DMS 273 treated with DMSO at 0.1 percent for 48 hours (cell line): ENCODE measurements at places on chromosomes 13 and 19.

DNA sequence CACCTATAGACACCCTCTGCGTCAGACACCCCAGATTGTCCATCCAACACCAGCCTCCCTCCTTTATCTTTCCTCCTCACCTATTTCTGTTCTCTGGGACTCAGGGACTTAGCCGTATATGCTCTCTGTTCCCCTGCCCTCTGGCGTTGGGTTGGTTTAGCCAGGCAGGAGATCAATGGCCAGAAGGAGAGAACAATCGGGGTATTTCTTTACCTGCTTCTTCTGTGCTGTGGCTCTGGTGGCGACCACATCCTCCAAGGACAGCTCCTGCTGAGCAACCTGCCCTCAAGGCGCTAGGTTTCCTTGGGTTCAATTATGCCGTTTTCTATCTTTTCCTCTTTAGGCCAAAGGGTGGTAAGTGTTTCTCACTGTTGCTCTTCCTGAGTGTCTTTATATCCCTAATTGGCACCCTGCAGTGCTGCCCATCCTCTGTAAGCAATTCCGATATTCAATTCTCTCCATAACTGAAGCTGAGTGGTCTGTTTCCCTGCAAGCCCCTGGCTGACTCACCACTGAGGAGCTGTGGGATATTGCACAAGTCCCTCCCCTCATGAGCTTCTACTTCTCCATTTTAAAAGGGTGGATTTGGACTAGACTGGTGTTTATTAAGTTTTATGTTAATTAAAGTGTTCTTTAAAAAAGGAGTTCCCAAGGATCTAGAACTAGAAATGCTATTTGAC lies 63.7 kb upstream of the TMTC4 start:
- DNase-seq = no peak

DNA sequence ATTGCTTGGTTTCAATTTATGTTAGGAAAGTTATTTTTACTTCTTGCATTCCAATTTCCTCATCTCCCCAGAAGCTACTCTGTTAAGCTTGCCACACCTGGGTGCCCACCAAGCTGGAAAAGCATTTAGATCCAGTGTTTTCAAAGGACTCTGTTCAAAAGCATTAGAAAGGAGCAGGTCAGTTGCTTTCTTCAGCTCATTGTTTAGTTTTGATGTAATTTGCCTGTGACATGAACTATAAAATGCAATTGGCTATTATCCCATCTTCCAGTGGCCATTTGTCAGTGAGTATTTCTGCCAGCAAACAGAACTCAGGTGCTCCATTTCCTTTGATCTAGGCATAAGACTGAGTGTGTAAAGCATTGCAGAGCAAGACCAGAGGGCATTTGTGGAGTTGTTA lies 46.7 kb upstream of the RNF113B start:
- DNase-seq = no peak

DNA sequence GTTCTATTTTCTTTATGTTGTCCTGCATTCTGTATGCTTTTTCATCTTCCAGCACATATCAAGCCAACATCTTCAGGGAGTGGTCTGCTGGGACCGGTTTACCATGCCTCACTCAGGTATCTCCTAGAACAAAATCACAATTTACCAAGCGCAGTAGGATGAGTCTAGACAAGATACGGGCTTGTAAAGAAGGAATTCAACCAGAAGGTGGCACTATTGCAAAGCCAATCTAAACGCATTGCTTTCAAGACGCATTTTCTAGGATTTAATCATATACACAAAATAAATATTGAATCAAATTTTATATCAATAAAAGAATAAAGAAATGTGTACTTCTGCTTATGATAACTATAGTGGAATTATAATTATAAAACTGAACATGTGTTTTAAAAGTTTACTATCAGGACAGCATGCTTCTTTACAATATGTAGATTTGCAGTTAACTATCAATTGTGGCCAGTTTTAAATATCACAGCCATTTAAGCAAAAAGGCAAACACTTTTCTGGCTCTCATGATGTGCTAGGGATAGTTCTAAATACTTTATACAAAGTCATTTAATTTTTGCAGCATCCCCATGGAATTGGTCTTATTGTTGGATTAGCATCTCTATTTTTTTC lies 16.1 kb upstream of the TPP2 start:
- peak; percentile 15 for DNase-seq

GRCh38 chr13:72850959-72851677 lies 69.2 kb downstream of the PIBF1 start:
- no peak for DNase-seq

- no peak for DNase-seq
These were observed 47.4 kb downstream of the SIPA1L3 start for GRCh38 chr19:37954421-37954874.

DNA sequence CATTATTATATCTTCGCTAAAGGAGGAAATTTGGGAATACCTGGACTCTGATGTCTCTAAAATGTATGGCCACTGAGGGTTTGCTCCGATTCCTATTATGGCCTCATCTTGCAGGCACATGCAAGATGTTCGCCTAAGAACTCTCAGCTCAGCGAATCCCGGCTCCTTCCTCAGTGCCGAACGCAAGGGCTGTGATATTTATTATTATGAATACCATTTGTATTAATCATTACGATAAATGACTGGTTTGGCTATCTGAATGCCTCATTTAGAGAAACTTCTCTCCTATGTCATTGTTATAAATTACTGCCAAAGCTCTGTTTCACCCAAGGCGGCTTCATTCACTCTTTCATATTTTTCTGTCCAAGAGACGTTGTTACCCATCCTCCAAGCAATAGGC lies 369.7 kb upstream of the TSHZ3 start:
- no peak for DNase-seq

DNA sequence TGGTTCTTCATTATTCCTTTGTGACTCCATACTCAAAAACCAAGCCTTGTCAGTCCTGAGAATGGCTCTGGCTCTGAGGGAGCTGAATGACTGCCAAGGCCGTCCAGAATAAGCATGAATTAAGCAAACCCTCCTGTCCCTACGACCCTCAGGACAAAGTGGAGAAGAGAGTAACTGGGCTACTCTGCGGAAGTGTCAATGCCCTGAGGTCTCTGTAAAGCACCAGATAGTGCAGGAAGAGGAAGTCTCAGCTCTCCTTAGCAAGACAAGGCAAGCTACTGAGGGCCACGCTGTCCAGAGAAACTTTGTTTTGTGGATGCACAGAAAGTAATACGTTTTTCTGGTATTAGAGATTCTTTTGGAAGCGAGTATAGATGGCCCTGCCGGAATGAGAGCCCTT lies 94.1 kb downstream of the RNASEH2B start:
- DNase-seq = no peak

DNA sequence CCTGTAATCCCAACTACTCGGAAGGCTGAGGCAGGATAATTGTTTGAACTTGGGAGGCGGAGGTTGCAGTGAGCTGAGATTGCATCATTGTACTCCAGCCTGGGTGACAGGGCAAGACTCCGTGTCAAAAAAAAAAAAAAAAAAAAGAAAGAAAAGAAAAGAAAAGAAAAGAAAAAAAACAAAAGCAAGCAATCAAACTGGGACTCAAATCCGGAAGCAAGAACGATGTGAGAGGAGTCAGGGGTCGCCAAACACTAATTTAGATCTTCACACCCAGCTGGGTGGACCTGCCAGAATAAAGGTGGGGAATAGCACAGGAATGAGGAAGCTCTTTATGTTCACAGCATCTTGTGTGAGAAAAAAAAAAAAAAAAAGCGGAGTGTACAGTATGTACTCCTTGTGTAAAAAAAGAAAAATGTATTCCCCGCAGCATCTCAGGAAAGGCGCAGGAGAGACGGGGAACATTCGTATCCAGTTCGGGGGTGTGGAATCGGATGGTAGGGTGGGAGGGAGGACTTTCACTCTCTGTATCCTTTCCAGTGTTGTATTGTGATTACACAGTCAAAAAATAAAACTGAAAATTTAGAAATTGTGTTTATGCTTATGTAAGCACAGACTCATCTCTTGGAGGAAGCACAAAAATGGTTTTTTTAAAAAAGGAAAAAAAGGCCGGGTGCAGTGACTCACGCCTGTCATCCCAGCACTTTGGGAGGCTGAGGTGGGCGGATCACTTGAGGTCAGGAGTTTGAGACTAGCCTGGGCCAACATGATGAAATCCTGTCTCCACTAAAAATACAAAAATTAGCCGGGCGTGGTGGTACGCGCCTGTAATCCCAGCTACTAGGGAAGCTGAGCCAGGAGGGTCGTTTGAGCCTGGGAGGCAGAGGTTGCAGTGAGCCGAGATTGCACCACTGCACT lies 7.6 kb downstream of the DNAJB1 start:
- DNase-seq = no peak

DNA sequence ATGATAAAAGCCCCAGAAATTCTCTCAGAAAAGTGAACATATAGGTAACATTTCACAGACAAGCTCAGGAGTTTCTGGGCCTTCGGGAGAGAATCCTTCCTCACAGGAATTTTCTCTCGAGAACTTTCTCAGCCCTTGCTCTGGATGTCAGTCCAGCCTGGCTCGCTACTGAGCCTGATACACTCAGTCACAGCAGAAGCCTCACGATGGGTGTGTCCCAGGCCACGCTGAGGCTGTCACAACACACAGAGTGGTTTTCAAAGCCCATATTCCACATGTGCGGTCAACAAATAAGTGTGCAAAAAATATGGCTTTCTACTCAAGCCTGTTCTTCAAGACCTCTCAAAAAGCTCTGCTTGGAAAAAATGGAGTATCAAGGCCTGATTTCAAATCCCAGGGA lies 31.5 kb upstream of the MEDAG start:
- DNase-seq = no peak

- DNase-seq = no peak
These were observed 14.7 kb downstream of the RAP2A start for GRCh38 chr13:97448503-97449251.

DNA sequence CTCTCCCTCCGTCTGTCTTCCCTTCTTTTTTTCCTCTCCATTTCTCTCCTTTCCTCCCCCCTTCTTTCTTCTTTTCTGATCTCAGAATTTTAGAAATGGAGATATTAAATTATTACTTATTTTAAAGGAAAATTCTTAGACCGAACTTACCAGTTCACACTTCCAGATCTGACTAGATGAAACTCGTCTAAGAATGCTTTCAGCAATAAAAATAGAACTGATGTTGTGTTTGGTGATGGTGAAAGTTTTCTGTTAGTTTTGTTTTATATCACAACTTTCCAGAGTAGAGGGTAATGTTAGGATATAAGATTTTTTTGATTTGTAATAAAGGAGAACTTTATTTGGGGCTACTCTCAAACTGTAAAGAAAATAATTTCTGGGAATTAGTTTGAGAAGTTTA lies 29.9 kb downstream of the UCHL3 start:
- no peak for DNase-seq

GRCh38 chr13:84923831-84924230 lies 875.4 kb downstream of the SLITRK6 start:
- no peak for DNase-seq

DNA sequence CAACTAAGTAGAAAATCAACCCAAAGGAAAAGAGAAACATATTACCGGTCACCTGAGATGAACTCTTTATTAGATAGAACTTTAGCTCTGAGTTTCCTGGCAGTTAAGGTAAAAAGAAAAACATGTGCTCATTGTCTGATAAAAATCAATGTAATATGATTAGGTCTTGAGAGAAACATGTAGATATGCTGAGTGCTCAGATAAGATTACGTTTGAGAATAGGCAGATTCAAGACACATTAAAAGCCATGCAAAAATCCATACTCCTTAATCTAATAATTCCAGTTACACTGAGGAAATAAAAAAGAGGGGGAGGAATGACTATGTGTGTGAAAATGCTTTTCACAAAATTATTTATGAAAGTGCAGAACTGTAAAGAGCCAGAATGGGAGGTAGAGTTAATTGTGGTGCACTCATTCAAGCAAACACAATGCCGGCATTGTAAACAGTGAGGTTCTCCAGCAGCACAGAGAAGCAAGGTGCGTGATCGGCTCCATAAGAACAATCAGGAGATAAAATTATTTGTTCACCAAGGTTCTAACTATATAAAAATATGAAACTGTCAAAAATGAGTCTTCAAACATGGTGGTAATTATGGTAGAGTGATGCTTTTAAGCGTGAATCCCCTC lies 88.8 kb downstream of the MBNL2 start:
- no peak for DNase-seq

DNA sequence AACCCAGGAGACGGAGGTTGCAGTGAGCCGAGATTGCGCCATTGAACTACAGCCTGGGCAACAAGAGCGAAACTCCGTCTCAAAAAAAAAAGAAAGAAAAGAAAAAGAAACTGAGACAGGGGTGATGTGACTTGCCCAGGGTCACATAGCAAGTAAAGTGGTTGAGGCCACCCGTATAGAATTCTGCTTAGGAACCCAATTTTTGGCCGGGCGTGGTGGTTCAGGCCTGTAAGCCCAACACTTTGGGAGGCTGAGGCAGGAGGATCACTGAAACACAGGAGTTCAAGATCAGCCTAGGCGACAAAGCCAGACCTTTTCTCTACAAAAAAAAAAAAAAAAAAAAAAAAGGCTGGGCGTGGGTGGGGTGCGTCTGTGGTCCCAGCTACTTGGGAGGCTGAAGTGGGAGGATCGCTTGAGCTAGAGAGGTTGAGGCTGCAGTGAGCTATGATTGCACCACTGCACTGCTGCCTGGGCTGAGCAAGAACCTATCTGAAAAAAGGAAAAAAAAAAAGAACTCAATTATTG lies 1.3 kb downstream of the SNRPA start:
- no peak for DNase-seq

DNA sequence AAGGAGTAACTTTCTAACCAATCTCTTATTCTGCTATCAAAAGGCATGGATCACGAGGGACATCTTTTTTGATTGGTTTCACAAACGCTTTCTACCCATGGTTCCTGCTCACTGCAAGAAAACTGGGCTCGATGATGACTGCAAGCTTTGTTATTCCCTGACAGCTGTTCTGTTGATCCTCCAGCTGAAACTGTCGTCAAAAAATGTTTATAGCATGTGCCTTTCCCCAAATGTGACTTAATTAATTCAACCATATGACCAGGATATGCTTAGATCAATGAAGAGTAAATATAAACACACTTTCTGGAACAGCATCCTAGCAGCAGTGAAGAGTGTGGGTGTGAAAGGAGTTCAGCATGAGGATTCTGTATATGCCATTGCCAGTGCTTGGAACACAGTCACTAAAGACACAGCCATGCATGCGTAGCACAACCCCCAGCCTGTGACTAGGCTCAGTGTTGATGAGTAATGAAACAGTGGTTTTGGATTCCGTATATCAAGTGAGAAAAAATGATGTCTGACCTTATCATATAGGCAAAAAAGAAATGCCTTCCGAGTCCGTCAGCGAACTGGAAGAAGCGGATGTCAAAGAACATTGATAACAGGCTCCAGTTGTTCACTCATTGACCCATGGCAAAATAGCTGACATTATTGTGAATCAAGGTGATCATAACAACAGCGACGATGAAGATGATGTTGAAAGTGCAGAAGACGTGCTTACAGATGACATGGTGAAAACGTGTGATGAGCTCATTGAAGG lies 347.4 kb downstream of the FGF9 start:
- DNase-seq = no peak

DNA sequence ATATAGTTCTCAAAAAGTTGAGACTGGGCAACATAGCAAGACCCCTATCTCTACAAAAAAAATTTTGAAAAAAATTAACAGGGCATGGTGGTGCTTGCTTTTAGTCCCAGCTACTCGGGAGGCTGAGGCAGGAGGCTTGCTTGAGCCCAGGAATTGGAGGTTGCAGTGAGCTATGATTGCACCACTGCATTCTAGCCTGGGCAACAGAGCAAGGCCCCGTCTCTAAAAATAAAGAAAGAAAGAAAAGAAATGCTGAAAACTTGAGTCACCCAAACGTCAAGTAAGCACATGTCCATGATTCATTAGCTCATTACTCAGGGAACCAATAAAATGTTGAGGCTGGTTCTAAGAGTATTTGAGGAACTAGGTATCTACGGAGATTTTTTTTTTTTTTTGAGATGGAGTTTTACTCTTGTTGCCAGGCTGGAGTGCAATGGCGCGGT lies 33.9 kb upstream of the SEMA6B start:
- no peak for DNase-seq

- DNase-seq = no peak
These were observed 712 bp downstream of the BBC3 start for GRCh38 chr19:47230054-47230920.

- DNase-seq = no peak
These were observed 3.5 kb upstream of the CD320 start for GRCh38 chr19:8311461-8312260.
